ENCODE measurements at places on chromosomes 5 and 9.
A peak's percentile ranks its signal among the peaks of the same experiment; 100 is the strongest.

GRCh38 chr5:63963926-63964325 is 1.7 kb upstream of the HTR1A start:
- no peaks in the 10 kb centered on the region for H3K36me3 ChIP-seq
- no peak overlapping the region for H3K4me3 ChIP-seq
- no peak overlapping the region for H3K27ac ChIP-seq
- H3K27me3 ChIP-seq: peaks cover 3% of the 10 kb centered on the region
- H3K4me1 ChIP-seq: peaks cover 6% of the 10 kb centered on the region

DNA sequence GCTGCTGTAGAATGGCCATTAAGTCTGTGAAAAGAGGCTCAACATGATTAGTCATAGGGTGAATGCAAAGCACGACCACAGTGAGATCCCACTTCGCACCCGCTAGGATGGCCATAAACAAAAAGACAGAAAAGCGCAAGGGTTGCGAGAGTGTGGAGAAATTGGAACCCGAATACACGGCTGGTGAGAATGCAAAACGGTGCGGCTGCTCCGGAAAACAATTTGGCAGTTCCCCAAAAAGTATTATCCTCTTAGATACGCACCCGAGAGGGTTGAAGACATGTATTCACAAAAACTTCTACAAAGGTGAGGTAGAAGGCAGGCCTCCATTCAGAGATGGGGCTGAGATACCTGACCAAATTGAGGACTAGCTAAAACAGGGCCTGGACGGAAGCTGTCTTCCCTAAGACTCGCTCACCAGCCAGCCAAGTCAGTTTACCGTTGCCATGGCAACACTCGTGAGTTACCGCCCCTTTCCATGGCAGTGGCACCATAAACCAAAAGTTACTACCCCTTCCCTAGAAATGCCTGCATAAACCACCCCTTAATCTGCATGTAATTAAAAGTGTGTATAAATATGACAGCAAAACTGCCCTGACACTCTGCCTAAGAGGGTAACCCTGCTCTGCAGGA is 726 bp upstream of the PSMB7 start:
- H3K4me3 ChIP-seq: no peak overlapping the region
- no peaks in the 10 kb centered on the region for H3K27me3 ChIP-seq
- DNase-seq: no peak
- H3K36me3 ChIP-seq: peaks cover 5% of the 10 kb centered on the region

DNA sequence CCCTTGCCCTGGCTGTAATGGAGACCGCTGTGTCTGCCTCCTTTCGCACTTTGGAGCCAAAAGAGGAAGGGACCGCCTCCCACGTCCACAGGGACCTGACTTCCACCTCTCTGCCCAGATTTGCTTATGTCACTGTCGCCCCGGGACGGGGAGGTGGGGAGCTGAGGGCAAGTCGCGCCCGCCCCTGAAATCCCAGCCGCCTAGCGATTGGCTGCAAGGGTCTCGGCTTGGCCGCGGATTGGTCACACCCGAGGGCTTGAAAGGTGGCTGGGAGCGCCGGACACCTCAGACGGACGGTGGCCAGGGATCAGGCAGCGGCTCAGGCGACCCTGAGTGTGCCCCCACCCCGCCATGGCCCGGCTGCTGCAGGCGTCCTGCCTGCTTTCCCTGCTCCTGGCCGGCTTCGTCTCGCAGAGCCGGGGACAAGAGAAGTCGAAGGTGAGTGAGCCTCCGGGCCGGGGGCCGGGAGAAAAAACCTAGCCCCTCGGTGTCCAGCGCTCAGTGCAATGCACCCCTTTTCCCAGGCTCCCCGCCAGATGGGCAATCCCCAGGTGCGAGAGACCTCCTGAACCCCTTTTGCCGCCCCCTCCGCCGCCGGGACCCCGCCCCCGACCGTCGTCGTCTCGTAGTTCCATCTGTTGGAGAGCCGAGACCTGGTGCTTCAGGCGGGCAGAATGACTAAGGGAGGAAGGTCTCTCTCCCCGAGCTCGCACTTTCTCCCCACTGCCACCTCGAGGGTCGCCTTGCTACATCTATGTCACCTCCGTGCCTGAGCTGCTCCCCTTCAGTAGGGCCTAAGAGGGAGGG is at the start of gene GPX3:
TSS of gene GPX3 (plus strand) at position 288 of the 807 bp plus-strand sequence. CDS start at position 352, 64 bp downstream.
- peaks cover 3% of the 10 kb centered on the region for H3K27me3 ChIP-seq
- H3K36me3 ChIP-seq: no peaks in the 10 kb centered on the region
- H3K4me3 ChIP-seq: peak within 1 kb of the TSS; percentile 85
- no peaks in the 10 kb centered on the region for H3K4me1 ChIP-seq
- peak; percentile 64 for DNase-seq

DNA sequence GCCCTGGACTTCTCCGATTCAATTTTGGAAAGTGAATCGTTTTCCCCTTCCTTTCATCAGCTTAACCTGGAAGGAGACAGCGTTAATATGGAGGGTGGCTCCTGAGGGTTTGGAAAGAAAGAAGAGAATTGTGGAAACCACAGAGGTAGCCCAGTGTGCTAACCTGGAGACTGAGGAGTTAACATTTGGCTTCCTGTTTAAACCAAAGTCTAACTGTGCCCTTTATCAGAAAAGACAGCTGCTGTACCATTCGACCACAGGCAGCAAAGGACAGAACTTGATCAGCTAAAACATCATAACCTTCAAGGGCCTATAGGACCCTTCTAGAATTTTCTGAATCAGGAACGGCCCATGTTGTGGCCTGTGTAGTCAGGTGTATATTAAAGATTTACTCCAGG is 735 bp downstream of the IDNK start:
- peak overlapping the region; percentile 61 for H3K4me3 ChIP-seq
- H3K27ac ChIP-seq: no peak overlapping the region
- no peak for DNase-seq
- no peaks in the 10 kb centered on the region for H3K4me1 ChIP-seq

DNA sequence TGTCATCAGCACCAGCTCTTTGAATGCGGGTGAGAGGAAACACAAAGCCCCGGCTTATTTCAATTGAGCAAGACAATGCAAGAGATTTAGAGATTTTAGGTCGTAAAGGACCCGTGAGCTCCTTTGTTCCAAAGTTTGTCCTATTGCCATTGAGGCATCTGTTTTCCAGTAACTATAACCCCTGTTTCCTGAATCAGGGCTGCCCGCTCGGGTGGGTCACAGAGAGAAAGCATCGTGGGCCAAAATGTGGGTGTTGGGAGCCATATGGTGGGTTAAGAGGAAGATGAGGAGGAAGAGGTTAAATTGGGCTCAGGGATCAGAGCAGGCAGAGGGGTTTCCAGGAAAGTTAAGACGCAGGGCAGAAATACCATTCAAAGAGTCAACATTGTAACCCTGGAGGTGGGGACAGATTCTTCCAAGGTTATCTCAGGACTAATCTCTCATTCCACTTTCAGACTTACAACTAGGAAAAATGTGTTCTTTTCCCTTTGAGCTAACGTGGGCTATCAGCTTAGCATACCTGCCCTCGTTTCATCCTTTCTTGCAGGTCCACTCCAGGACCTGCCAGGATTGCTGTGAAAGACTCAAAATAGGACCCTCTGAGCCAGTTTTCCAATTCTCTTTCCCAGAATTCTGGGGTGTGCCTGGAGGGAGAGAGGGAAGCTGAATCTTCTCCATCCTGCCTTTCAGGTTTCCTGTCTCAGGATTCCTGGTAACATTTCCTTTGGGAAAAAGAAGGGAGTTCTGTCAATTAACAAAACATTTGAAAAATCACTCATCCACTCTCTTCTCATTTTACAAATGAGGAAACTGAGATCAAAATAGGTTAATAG is 95.5 kb upstream of the TAF11L2 start:
- H3K4me1 ChIP-seq: peaks cover 8% of the 10 kb centered on the region
- H3K27ac ChIP-seq: peak overlapping the region; percentile 68
- no peak overlapping the region for H3K4me3 ChIP-seq
- DNase-seq: no peak
- no peaks in the 10 kb centered on the region for H3K36me3 ChIP-seq

- no peak overlapping the region for H3K27ac ChIP-seq
- H3K4me3 ChIP-seq: no peak overlapping the region
- DNase-seq: no peak
- H3K36me3 ChIP-seq: no peaks in the 10 kb centered on the region
- no peaks in the 10 kb centered on the region for H3K27me3 ChIP-seq
Observed at GRCh38 chr5:149223081-149223848, 48.4 kb upstream of the AFAP1L1 start.

DNA sequence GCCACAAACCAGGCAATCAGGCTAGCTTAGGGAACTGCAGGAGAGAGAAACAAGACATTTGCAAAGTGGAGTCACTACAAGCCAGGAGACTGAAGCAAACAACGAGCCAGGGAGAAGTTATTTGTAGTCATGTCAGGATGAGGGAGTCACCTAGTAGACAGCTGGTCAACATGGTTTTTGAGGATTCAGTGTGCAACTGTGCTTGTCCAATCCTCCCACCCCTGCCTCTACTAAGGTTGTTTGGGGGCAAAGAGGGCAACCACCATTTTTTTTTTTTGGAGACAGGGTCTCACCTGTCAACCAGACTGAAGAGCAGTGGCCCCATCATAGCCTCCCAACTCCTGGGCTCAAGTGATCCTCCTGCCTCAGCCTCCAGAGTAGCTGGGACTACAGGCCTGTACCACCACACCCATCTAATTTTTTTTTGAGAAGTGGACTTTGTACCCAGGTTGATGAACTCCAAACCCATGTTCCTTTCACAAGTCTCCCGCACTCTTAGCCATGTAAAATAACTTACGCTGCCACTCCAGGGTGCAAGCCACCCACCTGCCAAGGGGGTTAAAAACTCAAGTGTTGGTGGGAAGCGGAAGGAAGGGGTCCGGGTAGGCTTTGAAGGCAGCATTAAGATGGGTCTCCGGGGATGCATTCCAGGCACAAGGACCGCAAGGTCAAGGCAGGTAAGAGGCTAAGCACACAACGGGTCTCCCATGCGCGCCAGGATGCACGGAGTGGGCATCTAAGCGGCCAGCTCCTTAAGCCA is 995 bp downstream of the RPL35 start:
- no peaks in the 10 kb centered on the region for H3K27me3 ChIP-seq
- no peak overlapping the region for H3K27ac ChIP-seq
- no peaks in the 10 kb centered on the region for H3K4me1 ChIP-seq
- peaks cover 38% of the 10 kb centered on the region for H3K36me3 ChIP-seq
- DNase-seq: no peak

- peak; percentile 25 for DNase-seq
- no peak overlapping the region for H3K27ac ChIP-seq
- no peaks in the 10 kb centered on the region for H3K4me1 ChIP-seq
Observed at GRCh38 chr5:167814828-167815227, 476.6 kb upstream of the WWC1 start.

DNA sequence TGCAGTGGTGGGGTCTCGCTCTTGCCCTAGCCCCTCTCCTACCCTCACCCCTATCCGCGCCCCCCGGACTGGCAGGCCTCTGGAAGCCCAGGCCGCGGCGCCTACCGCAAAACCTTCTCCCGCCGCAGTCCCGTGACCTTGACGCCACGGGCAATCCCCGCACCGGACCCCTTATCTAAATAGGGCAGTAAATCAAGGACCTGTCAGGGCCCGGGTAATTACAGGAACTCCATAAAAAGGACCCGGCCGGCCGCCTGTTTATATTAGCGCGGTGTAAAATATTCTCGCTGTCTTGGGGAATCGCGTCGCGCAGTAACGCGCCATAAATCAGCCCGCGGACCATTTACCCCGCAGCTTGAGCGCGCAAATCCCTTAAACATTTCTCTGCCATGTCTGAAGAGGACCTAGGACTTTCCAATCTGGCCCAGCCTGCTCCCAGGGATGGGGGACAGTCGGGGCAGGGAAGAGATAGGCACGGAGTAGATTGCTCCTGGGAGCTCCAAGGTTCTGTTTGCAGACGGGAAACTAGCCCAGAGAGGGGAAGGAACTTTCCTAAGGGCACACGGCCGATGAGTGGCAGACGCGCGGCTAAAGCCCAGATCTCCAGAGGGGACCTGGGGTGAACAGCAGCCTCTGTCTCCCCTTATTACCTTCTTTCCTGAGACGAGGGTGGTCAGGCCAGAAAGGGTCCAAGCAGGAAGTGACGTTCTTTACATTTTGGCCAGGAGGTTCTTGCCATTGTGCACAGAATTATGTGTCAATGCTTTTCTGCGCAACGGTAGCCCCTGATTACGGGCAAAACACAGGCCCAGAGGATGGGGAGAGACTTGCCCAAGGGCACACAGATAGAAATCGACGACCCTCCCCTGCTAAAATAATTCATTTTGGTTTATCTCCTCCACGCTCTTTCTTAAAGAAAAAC is 4.8 kb upstream of the HAND1 start:
- H3K4me3 ChIP-seq: no peak overlapping the region
- no peaks in the 10 kb centered on the region for H3K36me3 ChIP-seq
- H3K4me1 ChIP-seq: peaks cover 9% of the 10 kb centered on the region
- DNase-seq: no peak

DNA sequence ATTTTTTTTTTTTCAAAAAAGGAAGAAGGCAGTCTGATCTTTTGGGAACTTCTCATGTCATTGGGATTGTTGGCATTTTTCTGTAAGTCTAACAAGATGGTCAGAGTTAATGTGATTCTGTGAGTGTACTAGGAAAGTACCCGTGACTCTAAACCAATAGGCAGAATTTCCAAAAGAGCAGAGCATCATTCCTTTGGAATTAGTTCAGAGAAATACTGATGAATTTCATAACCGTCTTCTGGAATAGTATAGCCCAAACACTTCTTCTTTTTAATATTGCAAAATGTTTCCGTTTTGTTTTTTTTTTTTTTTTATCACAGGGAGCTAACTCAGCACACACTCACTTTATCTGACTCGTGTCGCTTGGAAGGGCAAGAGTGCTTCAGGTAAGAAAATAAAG is 407.4 kb downstream of the DTWD2 start:
- H3K4me1 ChIP-seq: no peaks in the 10 kb centered on the region
- H3K4me3 ChIP-seq: no peak overlapping the region
- H3K27me3 ChIP-seq: no peaks in the 10 kb centered on the region
- DNase-seq: no peak
